ENCODE measurements at places on chromosomes 2 and 18. TPM values are rescaled to one million over a fixed set of nuclear protein-coding genes. Genes with fewer than 3 reads are reported as not detected.
A peak's percentile ranks its signal among the peaks of the same experiment; 100 is the strongest.

GRCh38 chr2:85089585-85089984, 43.6 kb upstream of the TCF7L1 start:
- no peak for DNase-seq

GRCh38 chr2:160324161-160324800, 124.2 kb upstream of the ITGB6 start:
- DNase-seq, result peak; percentile 59

SP140 gene
- total RNA-seq, result 0.07 TPM

NBEAL1 gene
- total RNA-seq, result 16.0 TPM

ERFE gene
- total RNA-seq, result 1.5 TPM

- DNase-seq, result no peak
Observed at GRCh38 chr2:228038967-228039366, 142.5 kb downstream of the SPHKAP start.

GRCh38 chr2:20650877-20651730, at the start of gene HS1BP3:
TSS of gene HS1BP3 (minus strand) at chr2:20651098. CDS start at chr2:20651063, 35 bp downstream.
- DNase-seq, result peak; percentile 84

DNA sequence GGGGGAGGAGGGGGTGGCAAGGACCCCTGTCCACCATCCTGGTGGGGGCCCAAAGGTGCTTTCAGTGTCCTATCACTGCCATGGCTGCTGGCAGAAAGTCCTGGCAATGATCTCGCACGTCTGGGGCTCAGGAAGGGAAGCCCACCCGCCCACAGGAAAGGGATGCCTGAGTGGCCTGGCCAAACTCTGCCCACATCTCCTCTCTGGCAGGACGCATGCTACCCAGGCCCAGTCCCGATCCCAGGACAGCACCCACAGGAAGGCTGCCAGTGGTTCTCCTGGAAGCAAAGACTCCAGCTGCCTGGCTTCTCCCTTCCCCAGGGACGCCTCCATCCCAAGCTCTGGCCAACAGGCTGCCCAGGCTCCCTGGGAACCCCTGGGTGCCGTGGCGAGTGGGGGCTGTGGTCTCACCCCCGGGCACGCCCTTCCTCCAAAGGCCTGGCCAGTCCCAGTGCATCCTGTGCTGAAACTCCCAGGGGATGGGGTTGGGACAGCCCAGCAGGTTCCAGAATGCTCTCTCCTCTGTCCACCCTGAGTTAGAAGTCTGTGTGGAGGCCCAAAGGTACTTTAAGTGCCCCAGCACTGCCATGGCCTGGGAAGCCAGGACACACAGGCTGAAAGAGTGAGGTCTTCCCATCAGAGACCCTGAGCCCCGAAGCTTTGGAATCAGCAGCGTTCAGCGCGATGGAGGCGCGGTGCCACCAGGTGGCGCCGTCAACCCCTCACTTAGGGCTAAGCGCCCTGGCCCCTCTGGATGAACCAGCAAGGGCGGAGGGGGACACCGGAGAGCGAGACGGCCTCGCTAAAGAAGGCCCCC, 29.8 kb upstream of the TAF1B start:
- DNase-seq, result peak; percentile 74

- no peak for DNase-seq
Observed at GRCh38 chr18:25727281-25727985, 363.0 kb downstream of the SS18 start.

PAX3 gene
- 19.3 TPM for total RNA-seq

HOXD10 gene
- not detected for total RNA-seq

PRSS56 gene
- not detected for total RNA-seq

LBX2 gene
- 0.80 TPM for total RNA-seq

DNA sequence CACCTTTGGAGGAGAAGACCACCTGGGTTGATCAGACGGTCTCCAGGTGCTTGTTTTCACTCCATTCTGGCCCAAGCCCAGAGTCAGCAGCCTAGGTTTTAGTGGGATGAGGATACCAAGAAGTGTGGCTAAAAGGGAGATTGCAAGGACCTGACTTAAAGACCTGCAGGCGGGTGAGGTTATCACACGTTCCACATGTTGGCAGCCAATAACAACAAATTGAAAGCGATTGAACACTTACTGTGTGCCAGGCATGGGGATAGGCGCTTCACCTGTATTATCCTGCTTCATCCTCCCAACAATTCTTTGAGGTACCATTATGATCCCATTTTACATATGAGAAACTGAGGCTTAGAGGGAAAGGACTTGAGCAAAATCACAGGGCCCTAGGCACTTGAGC, 5.0 kb downstream of the ARL4C start:
- DNase-seq, result no peak

LRRC30 gene
- total RNA-seq, result not detected

DNA sequence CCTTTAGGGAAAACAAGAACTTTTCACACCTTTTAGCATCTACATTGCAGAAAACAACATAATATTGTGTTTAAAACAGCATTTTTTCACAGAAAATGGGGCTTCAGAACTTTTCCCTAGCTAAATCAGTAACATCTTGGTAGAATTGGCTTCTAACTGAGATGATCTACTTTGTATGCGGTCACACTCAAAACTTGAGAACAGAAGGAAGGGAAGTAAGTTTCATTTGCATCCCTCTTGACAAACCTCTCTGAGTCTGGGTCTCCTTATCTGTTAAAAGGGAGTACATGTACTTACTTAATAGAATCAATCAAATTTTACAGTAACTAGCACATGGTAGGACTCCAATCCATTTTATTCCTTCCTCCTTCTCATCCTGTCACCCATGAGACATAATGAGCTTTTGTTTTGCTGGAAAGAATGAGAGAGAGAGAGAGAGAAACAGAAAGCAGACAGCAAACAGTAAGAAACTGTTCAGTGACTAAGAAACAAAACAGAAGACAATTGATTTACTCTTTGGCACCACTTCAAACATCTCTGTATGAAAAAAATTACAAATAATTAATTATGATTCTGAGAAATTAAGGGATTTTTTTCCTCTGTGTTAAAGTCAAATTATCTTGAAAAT, 387.3 kb downstream of the SATB2 start:
- no peak for DNase-seq

DNA sequence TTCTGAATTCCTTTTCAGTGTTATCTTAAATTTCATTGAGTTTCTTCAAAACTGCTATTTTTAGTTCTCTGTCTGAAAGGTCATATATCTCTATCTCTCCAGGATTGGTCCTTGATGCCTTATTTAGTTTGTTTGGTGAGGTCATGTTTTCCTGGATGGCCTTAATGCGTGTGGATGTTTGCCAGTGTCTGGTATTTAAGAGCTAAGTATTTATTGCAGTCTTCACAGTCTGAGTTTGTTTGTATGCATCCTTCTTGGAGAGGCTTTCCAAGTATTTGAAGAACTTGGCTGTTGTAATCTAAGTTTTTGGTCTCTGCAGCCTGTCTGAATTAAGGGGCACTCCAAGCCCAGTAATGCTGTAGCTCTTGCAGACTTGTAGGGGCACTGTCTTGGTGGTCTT, 249.3 kb downstream of the ZNF385B start:
- no peak for DNase-seq

- DNase-seq, result no peak
Observed at GRCh38 chr2:80292474-80292873, 12.1 kb downstream of the LRRTM1 start.

PROM2 gene
- total RNA-seq, result 16.0 TPM

COLEC12 gene
- total RNA-seq, result 61.1 TPM

IMPACT gene
- 15.6 TPM for total RNA-seq

NIFK gene
- total RNA-seq, result 20.4 TPM

DNA sequence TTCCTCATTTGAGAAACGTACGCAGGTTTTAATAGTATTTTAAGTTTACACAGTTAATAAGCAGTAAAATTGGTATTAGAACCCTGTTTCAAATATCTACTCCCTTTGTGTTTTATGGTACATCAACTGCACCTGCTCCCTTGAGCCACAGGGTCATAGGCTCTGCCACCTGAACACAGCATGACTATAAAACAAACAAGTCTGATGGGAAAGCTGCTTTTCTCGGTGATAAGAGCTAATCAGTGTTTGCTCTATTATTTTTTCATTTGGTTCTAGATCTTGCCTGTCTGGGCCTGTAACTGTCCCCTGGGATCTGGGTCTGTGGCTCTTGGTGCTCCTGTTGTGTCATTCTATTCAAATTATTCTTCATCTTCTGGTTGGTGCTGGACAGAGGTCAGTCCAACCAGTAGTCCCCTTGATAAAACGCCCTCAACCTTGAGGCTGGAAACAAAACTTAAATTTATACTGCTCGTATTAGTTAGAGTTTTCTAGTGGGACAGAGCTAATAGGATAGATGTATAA, 314.8 kb upstream of the LRP1B start:
- DNase-seq, result no peak

KLF7 gene
- total RNA-seq, result 9.3 TPM

GRCh38 chr18:42105394-42105793, 150.4 kb downstream of the PIK3C3 start:
- no peak for DNase-seq

CCDC74A gene
- 20.6 TPM for total RNA-seq

- DNase-seq, result no peak
Observed at GRCh38 chr18:54387631-54388030, 29.9 kb downstream of the C18orf54 start.

UGT1A4 gene
- total RNA-seq, result not detected

- DNase-seq, result no peak
Observed at GRCh38 chr2:224165901-224166319, 126.8 kb upstream of the SERPINE2 start.
